ENCODE measurements at places on chromosomes 5 and 9.

- no peak for DNase-seq
Observed at GRCh38 chr5:57437976-57438805, 44.4 kb downstream of the ACTBL2 start.

- DNase-seq, result no peak
Observed at GRCh38 chr5:128014578-128014977, 69.0 kb upstream of the SLC12A2 start.

DNA sequence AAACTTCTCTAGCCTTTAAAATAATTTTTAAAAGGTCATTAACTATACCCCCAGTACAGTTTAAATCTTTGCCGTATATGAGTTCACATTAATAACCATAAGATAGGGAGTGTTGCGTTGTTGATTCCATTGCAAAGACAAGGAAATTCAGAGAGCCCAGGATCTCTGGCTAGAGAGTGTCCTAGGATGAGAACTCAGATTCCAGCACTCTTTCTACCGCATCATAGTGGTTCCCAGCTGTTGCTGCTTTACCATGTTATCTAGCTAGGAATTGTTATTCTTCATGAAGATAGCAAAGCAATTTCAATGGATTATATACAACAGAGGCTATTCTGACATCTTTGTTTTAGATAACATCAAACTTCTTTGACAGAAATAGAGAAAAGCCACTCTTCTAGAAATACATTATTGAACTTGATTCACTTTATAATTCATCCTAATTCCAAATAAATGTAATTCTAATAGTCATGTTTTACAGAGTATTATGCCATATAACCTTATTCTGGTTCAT, 78.4 kb upstream of the IL7R start:
- no peak for DNase-seq

DNA sequence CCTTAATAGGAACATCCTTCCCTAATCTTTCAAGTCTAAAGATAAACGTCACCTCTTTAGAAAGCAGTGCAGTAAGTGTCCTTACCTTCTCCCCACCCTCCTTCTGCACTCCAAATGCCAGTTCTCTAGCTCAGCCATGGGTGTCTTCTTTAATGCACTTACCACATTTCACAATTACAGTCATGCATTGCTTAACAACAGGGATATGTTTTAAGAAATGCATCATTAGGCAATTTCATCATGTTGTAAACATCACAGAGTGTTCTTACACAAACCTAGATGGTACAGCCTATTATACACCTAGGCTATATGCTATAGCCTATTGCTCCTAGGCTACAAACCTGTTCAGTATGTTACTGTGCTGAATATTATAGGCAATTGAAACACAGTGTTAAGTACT, 91.2 kb downstream of the RFX3 start:
- DNase-seq, result no peak

- no peak for DNase-seq
Observed at GRCh38 chr5:79834754-79835714, 145.4 kb downstream of the CMYA5 start.

DNA sequence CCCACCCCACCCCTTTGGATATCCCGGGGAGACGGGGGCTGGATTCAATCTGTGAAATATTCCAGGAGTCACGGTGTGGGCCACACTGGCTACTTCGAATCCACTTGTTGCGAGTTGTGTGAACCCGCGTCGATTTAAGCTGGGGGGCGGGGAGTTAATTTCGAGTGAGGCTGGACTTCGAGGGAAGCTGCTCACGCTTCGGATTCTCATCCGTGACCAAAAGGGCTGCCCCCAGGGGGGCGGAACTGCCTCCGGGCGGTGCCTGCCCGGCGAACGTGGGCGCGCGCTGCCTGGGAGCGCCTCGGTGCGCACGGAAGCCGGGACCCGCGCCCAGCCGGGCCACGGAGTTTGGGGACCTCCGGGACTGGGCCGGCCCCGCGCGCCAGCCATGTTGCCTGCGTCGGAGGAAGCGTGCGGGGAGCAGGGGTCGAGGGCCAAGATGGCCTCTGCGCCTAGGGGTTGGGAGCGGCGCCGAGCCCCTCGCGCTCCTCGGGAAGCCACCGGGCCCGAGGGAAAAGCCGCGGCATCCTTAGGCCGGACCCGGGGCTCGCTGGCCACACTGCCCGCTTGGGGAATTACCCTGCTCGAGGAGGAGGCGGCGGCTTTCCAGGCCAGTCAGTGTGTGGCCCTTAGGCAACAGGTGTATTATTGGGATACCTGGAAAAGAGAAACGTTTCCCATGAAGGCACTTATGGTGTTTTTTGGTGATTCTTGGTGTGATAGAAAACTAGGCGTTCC, 975 bp downstream of the OCLN start:
- DNase-seq, result no peak

- DNase-seq, result no peak
Observed at GRCh38 chr9:27864644-27865438, 291.6 kb upstream of the C9orf72 start.

GRCh38 chr9:91033797-91034196, 232.2 kb downstream of the SYK start:
- no peak for DNase-seq

DNA sequence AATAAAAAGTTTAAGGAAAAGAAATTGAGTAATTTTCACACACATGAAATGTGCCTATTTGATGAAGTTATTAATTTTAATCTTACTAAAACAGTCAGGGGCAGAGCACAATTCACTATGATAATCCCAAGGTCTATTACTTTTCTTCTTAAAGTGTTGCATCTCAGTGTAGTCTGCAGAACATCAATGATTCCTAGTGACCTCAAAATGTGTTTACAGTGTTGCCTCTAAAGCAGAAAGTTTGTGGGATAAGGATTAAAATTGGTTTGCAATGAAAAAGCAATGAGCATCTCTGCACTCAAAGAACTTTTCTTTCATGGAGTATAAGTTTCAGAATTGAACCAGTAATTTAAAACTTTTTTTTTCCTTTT, 63.0 kb downstream of the CEP120 start:
- no peak for DNase-seq

- no peak for DNase-seq
Observed at GRCh38 chr5:73948720-73949119, 322.7 kb downstream of the ARHGEF28 start.

GRCh38 chr9:25542319-25542718, 135.9 kb downstream of the TUSC1 start:
- no peak for DNase-seq

DNA sequence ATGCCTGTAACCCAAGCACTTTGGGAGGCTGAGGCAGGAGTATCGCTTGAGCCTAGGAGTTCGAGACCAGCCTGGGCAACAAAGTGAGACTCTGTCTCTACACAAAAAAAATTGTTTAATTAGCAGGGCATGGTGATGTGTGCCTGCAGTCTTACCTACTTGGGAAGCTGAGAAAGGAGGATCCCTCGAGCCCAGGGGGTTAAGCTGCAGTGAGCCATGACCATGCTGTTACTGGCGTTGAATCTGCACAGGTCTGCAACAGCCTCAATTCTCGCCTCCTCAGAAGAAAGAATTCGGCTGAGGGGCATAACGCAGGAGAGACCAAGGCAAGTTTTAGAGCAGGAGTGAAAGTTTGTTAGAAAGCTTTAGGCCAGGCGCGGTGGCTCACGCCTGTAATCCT, 18.0 kb downstream of the CCT5 start:
- no peak for DNase-seq
